DND-41 (cell line): ENCODE measurements at places on chromosomes 16 and 17.

GRCh38 chr17:3963237-3964201, 718 bp downstream of the ATP2A3 start:
- H3K27me3 ChIP-seq: no peaks in the 10 kb centered on the region
- H3K4me3 ChIP-seq: peak overlapping the region; percentile 90
- H3K4me1 ChIP-seq: peaks cover 55% of the 10 kb centered on the region
- H3K36me3 ChIP-seq: peaks cover 28% of the 10 kb centered on the region

DNA sequence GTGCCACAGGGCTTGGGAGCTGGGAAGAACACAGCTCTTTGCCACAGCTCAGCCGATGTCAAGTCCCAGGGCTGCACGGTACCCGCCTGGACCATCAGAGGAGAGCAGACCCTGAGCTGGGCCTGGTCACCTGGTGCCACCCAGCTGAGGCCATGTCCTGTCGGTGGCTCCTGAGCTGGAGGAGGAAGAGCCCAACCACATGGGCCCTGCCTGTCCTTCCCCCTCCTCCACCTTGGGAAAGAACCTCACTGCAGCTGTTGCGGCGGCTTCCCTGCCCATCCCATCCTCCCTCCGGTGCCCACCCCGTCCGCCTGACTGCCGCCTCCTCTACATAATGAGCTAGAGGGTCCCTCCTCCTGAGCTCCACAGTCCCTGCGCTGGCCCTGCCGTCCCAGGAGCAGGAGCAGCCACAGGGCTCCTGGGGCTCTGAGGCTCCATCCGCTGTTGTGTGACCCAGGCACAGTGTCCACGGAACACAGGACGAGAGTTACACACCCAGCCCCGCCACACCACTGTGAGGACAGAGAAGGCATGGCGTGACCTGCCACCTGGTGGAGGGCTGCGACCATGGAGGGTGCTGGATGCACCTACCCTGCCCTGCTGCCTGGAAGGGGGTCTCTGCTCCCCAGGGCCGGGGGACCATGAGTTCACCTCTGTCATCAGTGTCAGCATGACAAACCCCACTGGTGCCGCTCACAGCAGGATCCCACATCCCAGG, 21.4 kb upstream of the CHMP6 start:
- peaks cover 9% of the 10 kb centered on the region for H3K36me3 ChIP-seq
- no peaks in the 10 kb centered on the region for H3K27me3 ChIP-seq
- H3K4me1 ChIP-seq: no peaks in the 10 kb centered on the region
- H3K4me3 ChIP-seq: no peak overlapping the region

GRCh38 chr16:3020247-3020603, at the start of gene TNFRSF12A:
Gene TNFRSF12A (plus strand): TSS chr16:3020368. CDS start chr16:3020398, 30 bp downstream.
- DNase-seq: peak; percentile 75
- no peaks in the 10 kb centered on the region for H3K27me3 ChIP-seq
- peak within 1 kb of the TSS; percentile 61 for H3K4me3 ChIP-seq
- H3K4me1 ChIP-seq: peaks cover 54% of the 10 kb centered on the region

- peak; percentile 49 for DNase-seq
- H3K27me3 ChIP-seq: no peaks in the 10 kb centered on the region
- H3K4me3 ChIP-seq: no peak overlapping the region
These were observed 23.0 kb upstream of the SLC38A8 start for GRCh38 chr16:84065536-84066132.

- peak within 1 kb of the TSS; percentile 100 for H3K4me3 ChIP-seq
- H3K4me1 ChIP-seq: peaks cover 34% of the 10 kb centered on the region
- peaks cover 35% of the 10 kb centered on the region for H3K36me3 ChIP-seq
- H3K27ac ChIP-seq: peak within 1 kb of the TSS; percentile 93
- no peaks in the 10 kb centered on the region for H3K27me3 ChIP-seq
These were observed at the start of gene PAM16 for GRCh38 chr16:4350787-4351659. Gene PAM16 (minus strand): TSS chr16:4351321. CDS start chr16:4351234, 87 bp downstream.

GRCh38 chr16:85148931-85149330, 36.7 kb upstream of the CIBAR2 start:
- no peak overlapping the region for H3K4me3 ChIP-seq
- H3K27me3 ChIP-seq: peaks cover 5% of the 10 kb centered on the region
- no peaks in the 10 kb centered on the region for H3K4me1 ChIP-seq
- no peak overlapping the region for H3K27ac ChIP-seq
- DNase-seq: no peak

GRCh38 chr16:84919708-84920107, 91.6 kb downstream of the ZDHHC7 start:
- H3K27ac ChIP-seq: no peak overlapping the region
- H3K4me1 ChIP-seq: no peaks in the 10 kb centered on the region
- H3K4me3 ChIP-seq: no peak overlapping the region
- H3K36me3 ChIP-seq: no peaks in the 10 kb centered on the region

DNA sequence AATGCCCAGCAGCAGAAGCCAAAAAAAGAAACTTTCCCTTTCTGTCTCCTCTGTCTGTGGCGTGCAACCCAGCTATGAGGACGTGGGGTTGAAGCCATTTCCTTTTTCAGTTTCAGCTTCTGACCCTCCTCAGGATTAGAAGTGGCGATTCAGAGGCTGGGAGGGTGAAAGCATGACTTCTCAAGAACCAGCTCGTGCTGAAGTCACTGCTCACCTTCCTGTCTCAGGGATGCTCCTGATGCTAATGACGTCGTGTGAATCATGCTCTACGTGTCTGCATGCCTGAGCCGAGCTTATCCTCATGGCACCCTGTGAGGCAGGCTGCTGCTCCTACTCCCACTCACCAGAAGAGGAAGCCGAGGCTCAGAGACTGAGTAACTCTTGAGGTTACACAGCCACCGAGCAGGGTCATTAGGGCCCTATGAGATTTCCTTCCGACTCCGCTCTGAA, 5.7 kb upstream of the LPO start:
- peaks cover 54% of the 10 kb centered on the region for H3K27me3 ChIP-seq
- no peak for DNase-seq
- no peak overlapping the region for H3K4me3 ChIP-seq
- H3K36me3 ChIP-seq: no peaks in the 10 kb centered on the region
- H3K27ac ChIP-seq: no peak overlapping the region

DNA sequence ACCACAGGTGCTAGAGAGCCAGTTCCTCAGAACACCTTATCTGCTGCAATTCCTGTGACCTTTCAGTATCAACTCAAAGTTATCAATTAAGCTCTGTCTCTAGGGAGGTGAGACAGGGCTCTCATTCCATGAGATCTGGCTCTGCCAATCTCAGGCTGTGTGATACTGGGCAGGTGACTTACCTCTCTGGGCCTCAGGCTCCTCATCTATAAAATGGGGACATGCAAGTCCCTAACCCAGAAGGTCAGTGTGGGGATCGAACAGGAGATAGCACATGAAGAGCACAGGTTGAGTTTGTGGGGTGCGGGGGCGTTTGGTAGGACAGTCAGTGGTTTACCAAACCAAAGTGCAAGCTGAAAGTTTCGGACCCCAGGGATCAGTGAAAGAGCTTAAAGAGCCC, 319.3 kb upstream of the CCL2 start:
- H3K27ac ChIP-seq: no peak overlapping the region
- H3K4me1 ChIP-seq: no peaks in the 10 kb centered on the region
- no peaks in the 10 kb centered on the region for H3K36me3 ChIP-seq
- no peak for DNase-seq
- peaks cover 8% of the 10 kb centered on the region for H3K27me3 ChIP-seq

DNA sequence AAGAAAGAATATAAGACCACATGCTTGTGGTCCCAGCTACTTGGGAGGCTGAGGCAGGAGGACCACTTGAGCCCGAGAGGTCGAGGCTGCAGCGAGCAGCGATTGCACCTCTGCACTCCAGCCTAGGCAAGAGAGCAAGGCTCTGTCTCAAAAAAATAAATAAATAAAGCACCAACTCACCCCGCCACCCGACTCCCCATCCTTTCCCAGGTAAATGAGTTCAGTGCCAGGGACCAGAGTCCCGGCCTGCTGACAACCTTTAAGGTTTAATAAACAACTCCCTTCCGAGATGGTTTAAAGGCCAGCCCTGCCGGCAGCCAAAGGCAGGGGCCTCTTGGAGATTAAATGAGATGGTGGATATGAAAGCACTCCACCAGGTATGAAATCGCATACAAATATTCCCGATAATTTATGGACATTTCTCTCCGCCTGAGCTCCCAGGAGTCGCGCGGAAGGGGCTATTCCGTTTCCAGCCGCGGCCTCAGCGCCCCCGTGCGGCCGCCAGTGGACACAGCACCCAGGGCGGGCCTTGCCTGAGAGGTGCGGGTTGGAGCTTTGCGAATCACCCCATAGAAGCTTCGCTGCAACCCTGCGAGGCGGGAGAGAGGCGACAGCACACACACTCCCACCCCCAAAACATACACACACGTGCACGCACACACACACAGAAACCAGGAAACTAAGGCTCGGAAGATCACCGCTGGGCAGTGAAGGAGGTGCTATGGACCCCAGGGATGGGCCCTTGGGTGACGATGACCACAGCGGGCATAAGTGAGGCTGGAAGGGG, 4.0 kb upstream of the RPL38 start:
- H3K27me3 ChIP-seq: peaks cover 26% of the 10 kb centered on the region
- H3K36me3 ChIP-seq: peaks cover 10% of the 10 kb centered on the region
- H3K4me3 ChIP-seq: no peak overlapping the region
- H3K27ac ChIP-seq: no peak overlapping the region
- H3K4me1 ChIP-seq: peaks cover 9% of the 10 kb centered on the region
- DNase-seq: peak; percentile 32

GRCh38 chr17:2947588-2947950, 115.8 kb downstream of the OR1D5 start:
- no peak for DNase-seq
- H3K27ac ChIP-seq: no peak overlapping the region
- no peak overlapping the region for H3K4me3 ChIP-seq
- H3K27me3 ChIP-seq: peaks cover 4% of the 10 kb centered on the region

DNA sequence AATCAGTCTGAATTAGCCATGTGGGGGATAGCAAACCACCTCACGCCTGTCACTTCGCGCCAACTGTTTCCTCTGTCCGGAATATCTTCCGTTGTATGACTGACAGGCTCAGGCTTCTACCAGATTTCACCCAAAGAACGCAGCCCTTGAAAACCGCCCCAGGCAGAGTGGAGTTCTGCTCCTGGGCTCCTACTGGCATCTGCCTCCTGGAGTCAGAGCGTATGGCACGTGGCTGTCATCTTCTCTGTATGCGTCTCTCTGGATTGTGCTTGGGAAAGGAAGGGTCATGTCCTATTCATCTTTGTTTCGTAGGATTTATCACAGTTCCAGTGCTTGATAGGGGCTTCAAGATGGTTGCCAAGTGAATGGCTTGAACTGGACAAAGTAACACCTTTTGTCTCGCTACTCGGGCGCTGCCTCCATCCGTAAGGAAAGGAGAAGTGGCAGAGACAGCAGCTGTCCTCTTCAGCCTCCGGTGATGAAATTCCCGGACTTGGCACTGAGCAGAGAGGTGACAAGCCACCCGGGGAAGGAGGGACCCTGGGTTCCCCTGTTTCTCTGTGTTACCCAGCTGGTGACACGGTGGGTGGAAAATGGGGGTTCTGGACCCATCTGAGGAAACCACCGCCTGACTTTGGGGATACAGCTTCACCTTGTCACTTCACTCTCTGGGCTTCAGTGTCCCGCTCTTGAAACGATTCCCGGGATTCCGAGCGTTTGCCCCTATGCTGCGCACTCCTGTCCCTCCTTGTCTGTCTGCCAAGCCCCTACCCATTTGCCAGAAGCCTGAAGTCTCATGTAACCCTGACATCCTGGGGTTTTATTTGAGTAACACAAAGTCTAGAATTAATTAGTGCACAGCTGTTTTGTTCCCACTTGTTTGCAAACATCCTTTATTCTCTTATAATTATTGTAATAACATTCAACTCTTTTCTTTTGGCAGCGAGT, 13.9 kb downstream of the KIAA0513 start:
- H3K4me3 ChIP-seq: no peak overlapping the region
- H3K4me1 ChIP-seq: no peaks in the 10 kb centered on the region
- no peaks in the 10 kb centered on the region for H3K36me3 ChIP-seq
- DNase-seq: no peak
- no peaks in the 10 kb centered on the region for H3K27me3 ChIP-seq
- H3K27ac ChIP-seq: no peak overlapping the region
